ENCODE measurements at places on chromosomes 2 and 18.

GRCh38 chr2:218152777-218153176, 14.0 kb downstream of the CXCR1 start:
- DNase-seq: no peak

DNA sequence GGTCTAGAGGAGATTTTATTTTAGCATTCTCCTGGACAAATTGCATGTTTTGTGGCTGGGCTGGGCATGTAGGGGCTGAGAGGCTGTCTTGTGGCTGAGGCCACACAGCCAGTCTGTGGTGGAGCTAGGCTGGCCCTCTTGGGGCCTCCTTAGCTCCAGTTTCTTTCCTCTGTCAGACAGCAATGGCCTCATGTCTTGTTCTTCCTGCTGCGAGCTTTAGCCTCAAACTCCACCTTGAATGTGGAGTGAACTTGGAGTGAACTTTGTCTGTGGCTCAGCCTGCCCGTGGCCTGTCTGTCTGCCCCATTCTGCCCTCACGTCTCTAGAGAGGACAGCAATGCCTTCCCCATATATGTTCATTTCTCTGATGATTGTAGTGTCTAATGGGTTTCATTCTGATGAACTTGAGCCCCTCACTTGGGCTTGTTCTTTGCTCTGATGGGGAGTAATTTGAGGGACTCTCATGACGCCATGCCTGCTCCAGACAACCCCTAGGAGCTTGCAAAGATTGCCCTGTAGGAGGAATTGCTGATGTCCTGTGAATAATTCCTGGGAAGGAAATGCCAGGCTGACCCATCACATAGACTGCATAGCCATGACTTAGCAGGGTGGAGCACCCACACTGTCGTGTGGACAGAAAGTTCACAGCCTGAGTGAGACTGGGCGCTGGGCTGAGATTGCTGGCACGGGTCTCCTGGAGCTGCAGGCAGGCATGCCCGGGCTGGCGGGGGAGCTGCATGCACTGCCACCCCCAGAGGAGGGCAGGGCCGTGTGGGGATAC, 42.6 kb downstream of the ASAP2 start:
- no peak for DNase-seq

DNA sequence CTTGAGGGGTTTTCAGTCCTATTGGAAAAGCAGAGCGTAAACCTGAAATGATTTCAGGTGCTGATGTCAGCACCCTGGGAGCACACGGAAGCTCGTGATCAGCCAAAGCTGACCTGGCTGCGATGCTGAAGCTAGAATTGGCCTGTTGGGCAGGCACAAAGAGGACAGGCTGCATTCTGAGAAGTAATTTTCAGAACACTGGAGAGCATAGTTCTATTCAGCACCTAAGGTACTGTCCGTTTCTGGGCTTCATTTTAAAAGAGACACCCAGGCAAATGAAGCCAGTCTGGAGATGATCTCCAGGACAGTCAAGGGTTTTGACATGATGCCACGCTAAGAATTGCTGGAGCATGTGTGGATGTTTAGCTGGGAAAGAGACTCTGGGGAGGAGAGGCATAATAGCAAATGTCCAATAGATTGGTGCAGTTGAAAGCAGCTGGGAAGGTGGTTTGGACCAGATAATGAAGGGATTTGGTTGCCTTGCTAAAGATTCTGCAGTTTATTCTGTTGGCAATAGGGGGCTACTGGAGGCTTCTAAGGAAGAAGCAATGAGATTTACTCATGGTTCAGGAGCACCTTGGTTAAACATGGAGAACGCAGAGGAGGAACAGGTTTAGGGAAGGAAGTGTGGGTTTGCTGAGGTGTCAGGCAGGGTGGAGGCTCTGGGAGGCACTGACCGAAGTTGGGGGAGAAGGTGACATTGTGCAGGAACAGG, 86.6 kb downstream of the ACOXL start:
- DNase-seq: no peak

DNA sequence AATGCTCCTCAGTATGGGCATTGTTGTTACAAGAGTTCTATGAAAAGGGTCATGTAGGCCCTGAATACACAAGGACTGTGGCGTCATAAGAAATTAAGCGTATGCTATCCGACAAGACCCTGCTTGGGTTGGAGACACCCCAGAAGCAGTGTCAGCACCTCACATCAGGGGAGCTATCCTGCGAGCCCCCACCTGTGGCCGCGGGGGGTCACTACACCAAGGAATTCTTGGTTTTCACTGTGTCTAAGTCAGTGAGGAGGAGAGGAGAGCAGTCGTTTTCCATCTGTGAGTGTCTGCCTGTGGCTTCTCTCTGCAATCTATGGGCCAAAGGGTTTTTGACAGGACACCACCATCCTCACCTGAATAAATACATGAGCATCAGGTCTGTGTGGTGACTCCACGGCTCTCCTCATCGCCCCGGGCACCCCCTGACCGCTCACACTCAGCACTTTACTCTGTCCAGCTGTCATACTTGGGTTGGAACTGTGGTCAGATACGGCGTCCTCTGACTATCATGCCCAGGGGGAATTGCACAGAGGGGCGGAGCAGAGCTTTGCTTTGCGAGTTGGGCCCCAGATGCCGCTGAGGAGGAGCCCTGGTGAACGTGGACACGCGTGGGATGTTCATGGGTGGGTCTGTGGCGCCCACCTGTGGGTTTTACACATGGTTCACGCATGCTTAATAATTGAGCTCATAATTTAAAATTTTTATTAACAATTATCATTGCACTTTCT, 235.5 kb downstream of the MYT1L start:
- DNase-seq: no peak

- no peak for DNase-seq
Observed at GRCh38 chr2:58239243-58239925, 1.7 kb downstream of the FANCL start.

DNA sequence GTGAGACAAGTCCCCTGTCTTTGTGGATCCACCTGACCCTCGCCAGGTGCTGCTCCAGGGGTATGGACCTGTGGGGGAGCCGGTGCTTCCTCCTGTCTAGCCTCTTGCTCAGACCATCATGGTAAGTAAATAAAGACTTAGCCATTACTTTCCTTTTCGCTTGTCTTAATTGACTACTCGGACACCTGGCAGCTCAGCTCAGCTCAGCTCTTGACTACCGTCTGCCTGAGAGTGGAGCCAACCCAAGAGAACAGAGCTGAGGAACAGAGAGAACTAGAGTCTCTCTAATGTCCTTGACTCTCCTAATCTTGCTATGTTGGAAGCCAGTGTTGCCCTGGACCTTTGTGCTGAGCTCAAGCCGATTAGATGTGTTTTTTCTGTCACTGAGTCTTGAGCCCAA, 170.3 kb upstream of the CXCR4 start:
- no peak for DNase-seq

GRCh38 chr2:159971365-159972152, 90.9 kb downstream of the PLA2R1 start:
- no peak for DNase-seq

- DNase-seq: no peak
Observed at GRCh38 chr2:192197357-192197756, 2.6 kb upstream of the TMEFF2 start.

GRCh38 chr2:195029804-195030654, 627.0 kb upstream of the SLC39A10 start:
- DNase-seq: no peak

DNA sequence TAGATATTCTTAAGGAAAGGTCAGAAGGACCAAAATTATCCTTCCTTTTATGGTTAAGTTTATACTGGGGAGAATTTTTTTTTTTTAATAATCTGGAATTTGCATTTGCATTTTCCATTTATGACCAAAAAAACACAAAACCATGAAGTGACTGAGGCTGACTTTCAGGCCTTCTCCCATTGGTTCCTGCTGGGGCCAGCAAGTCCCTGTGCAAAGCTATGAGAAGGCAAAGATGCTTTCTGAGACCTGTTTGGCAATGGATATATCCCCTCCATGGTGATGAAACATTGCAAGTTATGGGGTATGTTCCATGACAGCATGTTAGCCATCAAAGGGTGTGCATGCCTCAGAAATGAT, 60.8 kb downstream of the KIAA2012 start:
- no peak for DNase-seq

- no peak for DNase-seq
Observed at GRCh38 chr2:155379494-155379893, 681.0 kb downstream of the KCNJ3 start.

- no peak for DNase-seq
Observed at GRCh38 chr2:165376571-165376975, 92.9 kb upstream of the CSRNP3 start.

GRCh38 chr2:20018601-20019152, 6.2 kb upstream of the MATN3 start:
- no peak for DNase-seq

DNA sequence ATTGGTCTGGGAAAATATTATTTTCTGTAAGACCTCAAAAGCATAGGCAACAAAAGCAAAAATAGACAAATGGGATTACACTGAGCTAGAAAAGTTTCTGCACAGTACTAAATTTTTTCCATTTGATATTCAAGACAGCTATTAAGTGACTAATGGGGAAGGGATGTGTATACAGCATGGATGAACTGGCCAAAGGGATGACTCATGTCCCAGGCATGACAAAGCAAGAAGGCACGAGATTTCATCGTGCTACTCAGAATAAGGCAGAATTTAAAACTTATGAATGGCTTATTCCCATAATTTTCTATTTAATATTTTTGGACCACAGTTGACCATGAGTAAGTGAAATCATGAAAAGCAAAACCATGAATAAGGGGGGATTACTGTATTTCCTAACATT, 1250.1 kb upstream of the GYPC start:
- no peak for DNase-seq

GRCh38 chr18:79479761-79480161, 84.0 kb downstream of the NFATC1 start:
- no peak for DNase-seq
